Chondrocyte (in vitro differentiated cells): ENCODE measurements at places on chromosomes 1 and 21. TPM values are rescaled to one million over a fixed set of nuclear protein-coding genes. Genes with fewer than 3 reads are reported as not detected.

SMIM11 gene
- total RNA-seq = 5.5 to 20.8 TPM (median 8.0 TPM) in 3 replicates

APP gene
- 441 to 540 TPM (median 442 TPM) in 3 replicates for total RNA-seq

LORICRIN gene
- total RNA-seq = not detected in 3 replicates

EDN2 gene
- total RNA-seq = 0.38 to 4.2 TPM (median 0.80 TPM) in 3 replicates

RSPH1 gene
- total RNA-seq = 0.15 TPM in 1 of 3 replicates, not detected in the others

SH3BGR gene
- total RNA-seq = 2.4 to 3.3 TPM (median 2.8 TPM) in 3 replicates

OR10J1 gene
- not detected in 3 replicates for total RNA-seq

GJB4 gene
- not detected in 3 replicates for total RNA-seq

EFNA1 gene
- total RNA-seq = 10.9 to 27.6 TPM (median 12.6 TPM) in 3 replicates

AGBL4 gene
- not detected in 3 replicates for total RNA-seq

SELENBP1 gene
- 5.7 to 11.1 TPM (median 8.9 TPM) in 3 replicates for total RNA-seq

GRCh38 chr1:110205156-110205555 is 5.0 kb upstream of the KCNC4 start:
- no peak for DNase-seq

- DNase-seq = no peak
Observed at GRCh38 chr1:30735124-30735523, 11.7 kb upstream of the MATN1 start.

DNA sequence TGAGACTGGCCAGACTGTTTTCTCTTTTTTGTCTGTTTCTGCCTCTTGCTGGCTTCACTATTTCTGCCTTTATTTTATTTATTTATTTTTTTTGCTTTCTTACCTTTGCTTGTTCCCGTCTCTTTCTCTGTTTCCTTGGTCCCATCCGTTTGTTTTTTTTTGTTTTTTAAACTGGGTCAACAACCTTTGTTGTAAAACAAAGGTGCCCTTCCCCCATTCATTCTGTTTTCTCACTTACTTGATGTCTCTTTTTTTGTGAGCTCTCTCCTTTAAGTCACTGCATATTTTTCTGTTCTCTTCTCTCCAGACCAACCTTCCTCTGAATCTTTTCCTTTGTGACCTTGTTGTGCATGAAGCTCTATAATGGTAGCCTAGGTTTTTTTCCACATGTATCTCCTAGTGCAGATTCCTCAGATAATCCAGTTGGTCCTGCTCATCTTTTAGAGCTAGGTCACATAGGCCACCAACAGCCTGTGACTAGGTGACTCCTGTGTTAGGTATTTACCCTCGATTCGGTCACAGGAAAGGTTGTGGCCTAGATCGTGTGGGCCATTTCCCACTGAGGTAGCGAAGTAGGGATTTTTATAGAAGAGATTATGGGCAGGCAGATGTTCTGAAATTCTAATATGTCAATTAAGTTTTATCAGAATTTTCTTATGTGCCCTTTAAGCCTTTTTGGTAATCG is 15.9 kb downstream of the GNAI3 start:
- no peak for DNase-seq

DNA sequence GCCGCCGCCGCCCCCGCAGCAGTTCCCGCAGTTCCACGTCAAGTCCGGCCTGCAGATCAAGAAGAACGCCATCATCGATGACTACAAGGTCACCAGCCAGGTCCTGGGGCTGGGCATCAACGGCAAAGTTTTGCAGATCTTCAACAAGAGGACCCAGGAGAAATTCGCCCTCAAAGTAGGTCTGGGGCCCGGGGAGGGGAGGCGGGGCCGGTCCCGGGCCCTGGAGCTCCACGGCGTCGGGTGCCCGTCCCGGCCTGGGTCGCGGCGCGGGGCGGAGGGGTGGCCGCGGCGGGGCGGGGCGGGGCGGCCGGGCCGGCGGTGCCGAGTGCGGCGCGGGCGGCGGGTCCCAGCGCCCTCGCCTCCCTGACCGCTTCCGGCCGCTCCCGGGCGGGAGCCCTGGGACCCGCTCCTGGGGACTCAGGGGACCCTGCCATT is 646 bp downstream of the MAPKAPK2 start:
- no peak for DNase-seq

DNA sequence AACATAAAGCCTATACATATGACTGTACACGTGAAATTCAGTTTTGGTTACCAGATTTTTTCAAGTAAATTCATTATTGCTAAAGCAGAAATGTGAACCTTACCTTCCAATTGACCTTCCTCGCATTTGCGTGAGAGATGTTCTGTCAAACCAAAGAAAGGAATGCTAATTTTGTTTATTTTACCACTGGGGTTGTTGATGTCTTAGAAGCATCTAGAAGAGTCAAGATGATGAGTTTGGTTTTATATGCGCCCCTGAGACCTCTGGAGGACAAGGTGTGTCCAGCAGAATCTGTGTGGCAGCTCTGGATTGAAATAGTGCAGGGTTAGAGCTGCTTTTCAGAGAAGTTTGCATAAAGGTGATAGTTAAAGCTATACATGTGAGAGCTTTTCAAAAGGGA is 48.4 kb downstream of the ZBTB40 start:
- no peak for DNase-seq

DNA sequence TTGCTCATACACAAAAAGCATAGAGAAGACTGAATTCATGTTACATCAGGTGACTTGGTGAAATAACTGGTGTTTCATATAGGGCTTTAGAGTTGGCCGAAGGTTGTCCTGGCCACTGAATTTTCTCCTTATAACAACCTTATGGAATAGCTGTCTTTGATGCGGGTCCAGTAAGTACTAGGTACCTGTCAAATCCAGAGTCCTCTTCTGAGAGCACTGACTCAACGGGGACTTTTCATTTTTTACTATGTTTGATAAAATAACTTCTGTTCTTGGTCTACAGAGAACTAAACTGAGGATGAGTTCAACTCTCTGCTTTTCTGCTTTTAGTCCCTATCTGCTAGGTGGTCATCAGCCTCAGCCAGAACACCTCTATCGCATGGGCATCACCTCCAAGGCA is 76.1 kb upstream of the JAK1 start:
- DNase-seq = no peak

- DNase-seq = no peak
Observed at GRCh38 chr1:118744420-118744819, 243.7 kb downstream of the TBX15 start.

DNA sequence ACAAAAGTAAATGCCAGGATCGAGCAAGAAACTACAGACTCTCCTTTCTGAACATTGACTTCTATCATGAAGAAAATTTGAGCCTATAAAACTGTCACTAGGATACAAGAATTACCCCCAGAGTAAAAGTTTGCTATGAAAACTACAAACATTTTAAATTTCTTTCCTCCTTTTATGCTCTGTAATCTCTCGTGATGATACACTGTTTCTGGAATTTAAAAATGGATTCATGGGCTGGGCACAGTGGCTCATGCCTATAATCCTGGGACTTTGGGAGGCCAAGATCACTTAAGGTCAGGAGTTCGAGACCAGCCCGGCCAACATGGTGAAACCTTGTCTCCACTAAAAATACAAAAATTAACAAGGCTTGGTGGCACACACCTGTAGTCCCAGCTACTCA is 181.3 kb downstream of the ZNF281 start:
- no peak for DNase-seq

- no peak for DNase-seq
Observed at GRCh38 chr1:155379180-155379579, 58.5 kb downstream of the RUSC1 start.

DNA sequence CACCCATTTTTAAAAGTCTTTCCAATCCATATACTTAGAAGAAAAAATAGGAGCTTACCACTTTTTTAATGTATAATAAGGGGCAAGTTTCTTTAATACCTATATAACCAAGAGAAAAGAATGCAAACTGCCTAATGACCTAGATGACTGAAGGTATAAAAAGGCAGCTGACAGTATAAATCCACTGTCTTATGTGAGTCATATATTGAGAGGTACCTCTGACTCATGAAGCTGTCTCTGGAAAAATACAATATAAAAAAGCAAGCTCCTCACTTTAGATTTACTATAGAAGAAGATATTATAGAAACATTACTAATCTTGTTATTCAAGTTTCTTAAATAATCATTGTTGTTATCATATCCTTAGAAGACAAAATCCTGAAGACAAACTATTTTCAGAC is 144.2 kb downstream of the VAV3 start:
- DNase-seq = no peak

DNA sequence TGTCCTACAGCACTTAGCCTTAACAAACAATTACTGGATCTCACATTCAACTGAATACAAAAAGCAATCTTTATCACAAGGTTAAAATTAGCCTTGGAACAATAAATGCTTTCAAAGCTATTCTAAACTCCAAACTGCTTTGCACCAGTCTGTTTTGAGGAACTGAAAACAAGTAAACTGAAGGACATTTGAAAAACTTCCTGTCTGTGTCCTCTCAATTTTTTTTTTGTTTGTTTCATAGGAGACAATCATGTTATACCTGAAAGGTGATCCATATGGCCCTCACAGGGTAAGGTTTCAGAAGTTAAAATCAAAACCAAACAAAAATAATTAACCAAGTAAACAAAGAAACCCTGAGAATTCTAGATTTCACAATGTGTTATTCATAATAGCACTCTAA is 459.1 kb downstream of the DPYD start:
- DNase-seq = no peak

GRCh38 chr1:239357867-239358266 is 28.5 kb upstream of the CHRM3 start:
- DNase-seq = no peak

GRCh38 chr1:220889333-220889732 is 10.1 kb downstream of the HLX start:
- no peak for DNase-seq

DNA sequence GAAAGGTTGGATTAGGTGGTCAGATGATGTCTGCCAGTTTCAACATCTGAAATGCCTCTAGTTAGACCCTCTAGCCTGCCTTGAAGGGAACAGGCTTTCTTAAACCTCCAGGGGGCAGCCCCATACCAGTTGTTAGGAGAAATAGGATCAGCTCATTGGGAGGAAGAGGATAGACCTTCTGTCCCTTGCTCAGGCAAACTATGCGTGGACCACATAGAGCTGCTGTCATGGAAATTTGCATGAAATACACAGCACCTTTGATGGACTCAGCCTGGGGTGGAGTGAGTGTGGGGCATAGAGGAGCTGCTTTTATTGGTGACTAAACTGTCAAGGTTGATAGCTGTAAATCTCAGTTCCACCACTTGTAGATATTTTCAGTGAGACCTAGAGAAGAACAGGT is 38.4 kb upstream of the SPAG17 start:
- no peak for DNase-seq

GRCh38 chr1:40659649-40659947 is 5.9 kb downstream of the RIMS3 start:
- no peak for DNase-seq

DNA sequence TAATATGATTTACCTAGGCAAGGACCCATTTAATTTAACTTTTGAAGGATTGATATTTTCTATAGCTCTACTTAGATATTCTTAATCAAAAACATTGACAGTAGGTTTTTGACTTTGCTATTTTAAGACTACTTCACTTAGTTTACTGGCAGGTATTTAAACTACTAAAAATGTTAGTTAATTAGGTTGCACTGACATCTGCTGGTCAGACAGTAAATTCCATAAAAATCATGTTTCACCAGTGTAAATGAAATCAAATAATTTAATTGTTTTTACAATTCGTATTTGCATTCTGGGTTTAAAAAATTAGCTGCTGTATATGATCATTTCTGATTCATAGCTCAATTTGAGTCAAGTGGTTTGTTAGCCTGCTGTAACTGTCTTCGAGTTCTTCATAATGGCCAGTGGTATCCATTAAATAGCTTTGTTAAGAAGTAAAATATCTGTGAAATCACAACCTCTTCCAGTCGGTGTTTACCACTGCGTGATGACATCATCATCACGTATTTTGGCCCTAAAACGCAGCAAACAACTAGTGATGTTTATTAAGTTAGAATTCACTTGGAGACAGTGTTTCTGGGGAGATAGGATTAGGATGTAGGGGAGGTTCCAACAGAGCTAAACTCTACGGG is 26.2 kb downstream of the EXTL2 start:
- DNase-seq = no peak

GRCh38 chr21:37389456-37389855 is 22.9 kb downstream of the DYRK1A start:
- no peak for DNase-seq

- no peak for DNase-seq
Observed at GRCh38 chr21:25809013-25809412, 74.2 kb downstream of the GABPA start.

- DNase-seq = no peak
Observed at GRCh38 chr1:207056673-207057072, 3.6 kb downstream of the PFKFB2 start.

GRCh38 chr1:65334081-65334480 is 24.7 kb downstream of the DNAJC6 start:
- no peak for DNase-seq
